ENCODE measurements at places on chromosomes 16 and 17.

DNA sequence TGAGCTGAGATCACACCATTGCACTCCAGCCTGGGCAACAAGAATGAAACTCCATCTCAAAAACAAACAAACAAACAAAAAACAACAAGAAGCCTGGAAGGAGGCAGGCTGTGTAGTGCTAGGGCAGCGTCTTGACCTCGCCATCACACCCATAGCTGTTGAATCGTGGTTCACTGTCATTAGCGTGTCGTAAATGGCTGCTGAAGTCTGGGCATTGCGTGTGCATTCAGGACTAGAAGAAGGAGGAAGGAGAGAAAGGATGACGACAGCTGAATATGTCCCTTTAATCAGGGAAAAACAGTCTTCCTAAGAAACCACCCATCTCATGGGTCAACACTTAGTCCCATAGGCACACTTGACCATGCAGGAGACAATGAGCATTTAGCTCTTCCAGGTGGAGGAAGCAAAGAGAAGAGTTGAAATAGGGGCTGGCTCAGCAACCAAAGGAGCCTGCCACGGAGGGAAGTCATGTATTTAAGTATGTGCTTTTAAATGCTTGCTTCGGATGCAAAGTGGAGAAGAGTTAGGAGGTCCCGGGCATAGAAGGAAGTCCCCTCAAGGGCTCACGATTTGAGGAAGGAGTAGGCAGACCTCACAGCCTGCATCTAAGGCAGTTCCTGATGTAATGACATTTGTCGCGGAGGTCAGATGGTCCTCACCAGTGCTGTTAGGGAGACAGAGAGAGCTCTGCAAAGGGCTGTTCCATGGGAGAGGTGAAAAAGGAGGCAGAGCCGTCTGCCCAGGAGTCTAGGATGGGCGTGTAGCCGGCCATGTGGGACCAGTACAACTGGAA, 8.8 kb downstream of the PRSS22 start:
- no peak for DNase-seq

DNA sequence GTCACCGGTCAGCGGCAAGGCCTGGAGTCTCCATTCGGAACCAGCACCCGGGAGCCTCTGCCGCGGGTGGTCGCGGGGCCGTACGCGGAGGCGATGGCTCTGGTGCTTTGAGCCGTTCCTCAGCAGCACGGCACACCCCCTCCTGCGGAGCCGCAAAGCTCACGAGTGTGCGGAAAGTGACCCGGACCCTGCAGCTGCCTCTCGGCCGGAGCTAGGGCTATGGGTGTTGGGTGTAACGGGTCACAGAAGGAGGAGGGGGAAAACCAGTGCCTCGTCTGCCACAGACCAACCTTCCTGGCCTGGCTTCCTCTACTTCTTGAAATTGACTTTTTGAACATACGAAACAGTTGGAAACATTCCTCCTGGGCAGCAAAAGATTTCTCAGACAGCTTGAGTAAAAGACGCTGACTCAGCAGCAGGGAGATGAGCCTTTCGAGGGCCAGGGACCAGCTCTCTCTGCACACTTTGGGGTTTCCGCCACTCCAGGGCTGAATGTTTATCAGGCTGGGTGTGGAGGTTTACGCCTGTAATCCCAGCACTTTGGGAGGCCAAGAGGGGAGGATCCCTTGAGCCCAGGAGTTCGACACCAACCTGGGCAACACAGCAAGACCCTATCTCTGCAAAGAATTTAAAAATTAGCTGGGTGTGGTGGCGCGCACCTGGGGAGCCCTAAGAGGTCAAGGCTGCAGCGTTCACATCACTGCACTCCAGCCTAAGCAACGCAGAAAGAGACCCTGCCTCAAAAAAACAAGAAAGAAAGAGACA, 26.4 kb upstream of the PITPNA start:
- no peak for DNase-seq

DNA sequence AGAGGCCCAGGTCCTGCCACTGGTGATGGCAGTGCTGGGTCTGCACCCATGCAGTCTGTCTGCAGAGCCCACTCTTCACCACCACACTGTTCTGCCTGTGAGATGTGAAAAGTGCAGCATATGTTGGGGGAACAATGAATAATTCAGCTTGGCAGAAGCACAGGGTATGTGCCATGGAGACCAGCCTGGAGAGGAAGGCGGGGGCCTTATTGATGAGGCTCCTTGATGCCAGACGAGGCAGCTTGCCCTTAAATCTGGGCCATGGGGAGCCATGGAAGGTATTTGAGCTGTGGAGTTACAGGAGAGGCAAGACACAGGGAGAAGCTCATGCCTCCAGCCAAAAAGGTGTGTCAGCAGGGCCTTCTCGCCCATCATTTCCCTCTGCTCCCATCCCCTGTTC, 124.7 kb downstream of the C16orf78 start:
- no peak for DNase-seq

DNA sequence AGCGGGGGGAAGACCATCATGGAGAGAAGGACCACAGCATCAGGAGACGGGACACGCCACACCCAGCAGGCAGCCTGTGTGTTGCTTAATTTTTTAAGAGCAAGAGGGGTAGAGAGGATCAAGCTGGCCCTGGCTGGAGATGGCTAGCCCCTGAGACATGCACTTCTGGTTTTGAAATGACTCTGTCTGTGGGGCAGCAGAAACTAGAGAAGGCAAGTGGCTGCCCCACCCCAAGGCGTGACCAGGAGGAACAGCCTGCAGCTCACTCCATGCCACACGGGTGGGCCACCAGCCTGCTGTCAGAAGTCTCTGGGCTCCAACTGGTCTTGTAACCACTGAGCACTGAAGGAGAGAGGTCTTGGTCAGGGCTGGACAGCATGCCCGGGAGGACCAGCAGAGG, 75.5 kb downstream of the SOCS1 start:
- no peak for DNase-seq

- DNase-seq = no peak
These were observed 46.9 kb upstream of the SIAH1 start for GRCh38 chr16:48432136-48432535.

DNA sequence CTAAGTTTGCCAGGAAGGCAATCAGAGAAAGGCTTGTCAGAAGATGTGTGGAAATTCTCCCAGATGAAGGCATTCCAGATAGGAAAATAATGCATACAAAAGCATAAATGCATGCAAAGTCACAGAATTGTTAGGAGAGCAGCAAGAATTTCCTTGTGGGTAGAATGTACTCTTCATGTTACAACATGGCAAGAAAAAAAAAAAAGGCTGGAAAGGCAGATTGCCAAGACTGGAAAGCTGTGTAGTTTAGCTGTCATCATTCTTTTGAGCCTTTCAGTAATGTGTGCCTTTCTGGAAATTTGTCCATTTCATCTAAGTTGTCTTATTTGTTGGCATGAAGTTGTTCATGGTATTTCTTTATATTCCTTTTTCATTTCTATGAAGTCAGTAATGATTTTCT, 71.0 kb upstream of the EFCAB3 start:
- no peak for DNase-seq

GRCh38 chr16:49932946-49933345, 77.0 kb upstream of the ZNF423 start:
- DNase-seq = no peak

DNA sequence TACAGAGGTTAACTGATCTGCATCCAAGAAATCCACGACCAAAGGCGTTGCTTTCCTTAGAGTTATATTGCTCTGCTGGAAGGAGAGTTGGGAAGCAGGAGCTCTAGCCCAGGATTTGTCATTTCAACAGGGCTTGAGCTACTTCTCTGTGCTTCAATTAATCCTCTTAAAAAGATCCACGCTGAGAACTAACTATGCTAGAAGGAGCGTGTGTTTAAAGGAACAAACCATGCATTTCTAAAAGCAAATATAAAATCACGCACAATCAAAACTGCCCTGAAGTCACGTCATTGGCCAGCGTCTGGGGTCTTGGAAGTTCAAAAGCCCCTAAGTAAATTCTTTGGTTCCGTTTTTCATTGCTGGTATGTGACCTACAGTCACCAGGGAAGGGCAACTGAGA, 1.1 kb downstream of the ARL6IP1 start:
- DNase-seq = no peak

- DNase-seq = peak; percentile 52
These were observed 9.0 kb downstream of the VPS9D1 start for GRCh38 chr16:89711601-89712273.

GRCh38 chr16:78535098-78535497, 435.6 kb downstream of the WWOX start:
- DNase-seq = no peak

DNA sequence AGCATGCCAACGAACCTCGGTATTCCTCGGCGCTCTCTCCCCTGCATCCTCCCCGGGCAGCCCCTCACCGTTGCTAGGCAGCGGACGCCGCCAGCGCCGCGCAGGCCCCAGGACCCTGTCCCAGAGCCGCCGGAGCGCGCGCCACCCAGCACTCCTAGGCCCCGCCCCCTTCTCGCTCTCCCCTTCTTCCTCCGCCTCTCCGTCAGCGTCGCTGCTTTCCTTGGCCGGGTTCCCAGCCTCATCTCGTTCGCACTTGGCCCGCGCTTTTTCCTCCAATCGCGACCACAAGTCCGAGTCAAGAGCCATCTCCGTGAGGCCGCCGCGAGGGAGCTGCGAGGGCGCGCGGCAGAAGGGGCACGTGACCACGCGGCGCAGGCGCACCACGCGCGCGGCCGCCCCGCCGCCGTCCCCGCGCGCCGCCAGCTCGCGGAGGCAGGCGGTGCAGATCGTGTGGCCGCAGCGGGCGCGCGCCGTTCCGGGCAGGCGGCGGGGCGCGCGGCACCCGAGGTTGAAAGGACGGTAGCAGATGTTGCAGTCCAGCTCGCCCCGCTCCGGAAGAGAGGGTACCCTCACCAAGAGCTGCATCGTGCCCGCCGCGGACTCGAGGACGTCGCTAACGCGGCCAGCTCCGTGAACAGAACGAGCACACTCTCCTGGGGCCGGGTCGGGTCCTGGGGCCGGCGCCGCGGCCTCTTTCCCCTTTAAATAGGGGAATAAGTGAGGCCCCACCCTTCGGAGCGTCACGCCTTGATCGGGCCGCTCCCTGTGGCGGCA, at the start of gene RNF227:
Gene RNF227, minus strand, starts transcription at position 679 of the 774 bp plus-strand sequence. Its CDS starts 94 bp downstream, at position 585.
- DNase-seq = peak; percentile 58

DNA sequence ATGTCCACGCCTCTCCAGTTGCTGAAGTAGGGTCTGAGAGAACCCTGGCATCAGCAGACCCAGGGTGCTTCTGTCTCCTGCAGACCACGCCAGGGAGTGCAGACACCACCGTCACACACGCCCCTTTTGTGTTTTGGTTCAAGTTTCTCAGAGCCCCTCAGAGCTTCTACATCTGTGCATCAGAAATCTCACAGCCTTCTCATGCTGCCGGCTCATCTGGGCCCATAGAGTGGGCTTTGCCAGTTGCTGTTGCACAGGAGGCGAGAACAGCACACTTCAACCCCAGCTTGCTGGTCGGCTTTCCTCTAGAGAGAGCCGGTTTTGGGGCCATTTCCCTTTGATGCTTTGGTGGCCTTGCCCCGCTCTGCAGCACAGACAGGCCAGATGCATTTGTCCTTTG, 60.9 kb downstream of the PDPK1 start:
- no peak for DNase-seq

- DNase-seq = no peak
These were observed 89.1 kb upstream of the GNAO1 start for GRCh38 chr16:56102183-56102686.

- no peak for DNase-seq
These were observed 204.2 kb downstream of the CA10 start for GRCh38 chr17:51954232-51954765.

GRCh38 chr16:662597-662996, 5.3 kb upstream of the RHOT2 start:
- DNase-seq = no peak

GRCh38 chr17:49349541-49349940, 12.5 kb downstream of the ZNF652 start:
- DNase-seq = no peak

GRCh38 chr17:34899643-34900291, 61.5 kb downstream of the CCT6B start:
- no peak for DNase-seq

- no peak for DNase-seq
These were observed 766.5 kb upstream of the GOT2 start for GRCh38 chr16:59500601-59501000.

- DNase-seq = no peak
These were observed 19.9 kb upstream of the NAGS start for GRCh38 chr17:43984521-43984920.

GRCh38 chr17:3909257-3909656, 7.0 kb downstream of the P2RX1 start:
- DNase-seq = no peak

- no peak for DNase-seq
These were observed 35.8 kb downstream of the PTRH2 start for GRCh38 chr17:59671386-59671785.

- DNase-seq = no peak
These were observed 8.0 kb upstream of the AKTIP start for GRCh38 chr16:53511084-53511402.

DNA sequence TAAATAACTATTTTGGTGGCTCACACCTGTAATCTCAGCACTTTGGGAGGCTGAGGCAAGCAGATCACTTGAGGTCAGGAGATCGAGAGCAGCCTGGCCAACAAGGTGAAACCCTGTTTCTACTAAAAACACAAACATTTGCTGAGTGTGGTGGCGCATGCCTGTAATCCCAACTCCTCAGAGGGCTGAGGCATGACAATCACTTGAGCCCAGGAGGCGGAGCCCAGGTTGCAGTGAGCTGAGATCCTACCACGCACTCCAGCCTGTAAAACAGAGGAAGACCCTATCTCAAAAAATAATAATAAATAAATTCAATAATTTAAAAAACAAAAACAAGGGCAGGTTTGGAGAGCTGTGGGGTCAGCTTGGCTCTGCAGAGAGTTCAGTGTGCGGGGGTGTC, 5.7 kb upstream of the SLC4A1 start:
- DNase-seq = no peak

DNA sequence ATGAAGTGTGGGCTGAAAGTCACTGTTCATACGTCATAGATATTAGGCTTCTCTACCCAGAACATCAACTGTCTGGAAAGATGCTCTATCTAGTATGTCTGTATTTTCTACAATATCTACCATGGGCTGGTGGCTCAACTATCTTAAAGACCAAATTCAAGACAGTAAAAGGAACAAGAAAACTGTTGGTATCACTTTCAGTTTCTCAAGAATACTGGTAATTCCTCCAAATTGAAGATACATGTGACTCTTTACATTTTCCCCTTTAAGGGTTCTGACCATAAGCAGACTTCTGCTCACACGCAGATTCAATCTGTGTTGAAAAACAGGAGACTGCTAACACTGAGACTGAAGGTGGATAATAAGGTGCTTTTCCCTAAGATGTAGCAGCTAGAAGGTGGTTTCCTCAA, 24.2 kb downstream of the XPO6 start:
- no peak for DNase-seq

GRCh38 chr17:1040216-1040600, 43.3 kb downstream of the TIMM22 start:
- DNase-seq = no peak

DNA sequence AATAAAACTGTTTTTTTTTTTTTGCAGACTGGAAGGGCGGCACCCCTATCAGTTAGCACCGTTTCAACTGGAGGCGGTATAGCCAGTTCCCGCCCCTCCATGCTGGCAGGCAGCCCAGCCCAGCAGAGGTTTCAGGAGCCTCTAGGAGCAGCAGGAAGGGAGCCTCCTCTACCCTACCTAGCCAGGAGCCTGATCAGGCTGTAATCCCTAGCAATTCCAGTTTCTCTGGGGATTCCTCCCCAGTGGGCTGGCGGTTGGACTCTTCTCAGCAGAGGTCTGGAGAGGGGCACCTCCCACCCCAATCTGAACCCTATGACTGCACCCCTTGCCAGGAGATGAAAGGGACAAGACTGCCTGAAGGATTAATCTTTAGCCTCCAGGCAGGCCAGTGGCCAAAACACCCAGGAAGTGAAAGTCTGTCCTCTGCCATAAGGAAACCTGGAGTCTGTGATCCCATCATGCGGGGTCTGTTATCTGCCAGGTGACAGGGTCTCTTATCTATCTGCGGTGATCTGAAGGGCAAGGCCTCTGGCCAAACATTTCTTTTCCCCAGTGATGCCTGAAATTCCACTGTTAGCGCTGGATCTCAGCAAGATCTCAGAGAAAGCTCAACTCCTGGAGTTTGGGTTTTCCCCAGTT, 4.9 kb upstream of the CDH1 start:
- no peak for DNase-seq
